ENCODE measurements at places on chromosomes 2 and 18.

GRCh38 chr2:29113891-29114321 is 1.3 kb upstream of the CLIP4 start:
- peak; percentile 70 for DNase-seq

DNA sequence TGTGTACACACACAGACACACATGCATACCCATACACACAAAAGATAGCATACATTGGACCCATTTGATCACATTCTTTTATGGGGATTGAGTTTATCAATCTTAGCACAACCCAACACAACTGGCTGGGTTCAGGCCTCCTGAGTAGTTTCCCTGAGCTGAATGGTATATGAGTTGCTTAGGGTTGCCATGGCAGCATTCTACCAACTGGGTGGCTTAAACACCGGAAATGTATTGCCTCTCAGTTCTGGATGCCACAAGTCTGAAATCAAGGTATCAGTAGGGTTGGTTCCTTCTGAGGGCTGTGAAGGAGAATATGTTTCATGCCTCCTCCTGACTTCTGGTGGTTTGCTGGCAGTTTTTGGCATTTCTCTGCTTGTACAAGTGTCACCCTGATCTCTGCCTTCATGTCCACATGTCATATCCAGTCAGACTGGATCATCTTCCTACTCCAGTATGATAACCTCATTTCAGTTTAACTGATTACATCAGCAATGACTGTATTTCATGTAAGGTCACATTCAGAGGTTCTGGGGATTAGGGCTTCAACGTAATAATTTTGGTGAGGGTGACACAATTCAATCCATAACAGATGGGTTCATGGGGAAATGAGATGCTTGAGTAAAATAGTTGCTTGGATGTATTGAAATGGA is 212.7 kb downstream of the KCNE4 start:
- no peak for DNase-seq

DNA sequence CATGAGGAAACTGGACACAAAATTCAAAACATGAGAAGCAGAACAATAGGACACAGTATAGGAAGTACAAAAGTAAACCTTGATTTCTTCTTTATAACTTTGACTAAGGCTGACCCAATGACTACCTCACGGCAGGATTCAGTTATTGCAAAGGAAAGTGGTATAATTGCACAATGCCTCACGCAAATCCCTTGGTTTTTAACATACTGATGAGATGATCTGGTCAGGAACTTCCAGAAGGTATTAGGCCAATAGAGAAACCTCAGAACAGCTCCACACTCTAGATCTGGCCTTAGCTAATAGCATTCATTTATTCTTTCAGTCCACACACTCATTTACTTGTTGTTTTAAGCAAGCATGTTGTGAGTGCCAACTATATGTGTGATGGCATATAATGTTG is 1526.9 kb upstream of the ACVR2A start:
- peak; percentile 90 for DNase-seq

GRCh38 chr2:939936-940601 is 10.6 kb upstream of the SNTG2 start:
- DNase-seq = peak; percentile 83

- no peak for DNase-seq
Observed at GRCh38 chr2:236993-237539, 26.8 kb downstream of the SH3YL1 start.

DNA sequence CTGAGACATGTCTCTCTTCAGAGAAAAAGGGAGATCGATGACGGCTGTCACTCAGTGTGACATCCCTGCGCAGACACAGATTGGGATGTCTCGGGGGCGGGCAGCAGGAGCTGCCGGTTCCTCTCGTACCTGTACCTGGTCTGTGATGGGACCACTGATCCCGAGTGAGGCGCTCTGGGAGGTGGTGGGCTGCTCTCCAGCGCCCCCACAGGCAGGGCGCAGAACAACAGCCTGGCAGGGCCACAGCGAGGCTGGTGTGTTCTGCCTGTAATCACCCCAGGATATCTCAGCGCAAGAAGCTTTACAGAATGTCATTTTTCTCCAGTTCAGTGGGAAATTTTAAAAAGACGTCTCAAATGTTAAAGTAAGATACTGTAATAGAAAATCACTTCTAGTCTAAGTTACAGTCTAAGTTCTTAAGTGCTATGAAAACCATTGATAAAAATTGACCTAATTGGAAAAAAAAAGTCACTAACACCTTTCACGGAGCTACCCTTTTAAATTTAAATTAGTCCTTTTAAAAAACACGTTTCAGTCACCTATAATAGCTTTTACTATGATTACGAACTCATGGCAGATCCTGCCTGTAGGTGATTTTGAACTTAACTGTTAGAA is 189.8 kb downstream of the SNTG2 start:
- no peak for DNase-seq

DNA sequence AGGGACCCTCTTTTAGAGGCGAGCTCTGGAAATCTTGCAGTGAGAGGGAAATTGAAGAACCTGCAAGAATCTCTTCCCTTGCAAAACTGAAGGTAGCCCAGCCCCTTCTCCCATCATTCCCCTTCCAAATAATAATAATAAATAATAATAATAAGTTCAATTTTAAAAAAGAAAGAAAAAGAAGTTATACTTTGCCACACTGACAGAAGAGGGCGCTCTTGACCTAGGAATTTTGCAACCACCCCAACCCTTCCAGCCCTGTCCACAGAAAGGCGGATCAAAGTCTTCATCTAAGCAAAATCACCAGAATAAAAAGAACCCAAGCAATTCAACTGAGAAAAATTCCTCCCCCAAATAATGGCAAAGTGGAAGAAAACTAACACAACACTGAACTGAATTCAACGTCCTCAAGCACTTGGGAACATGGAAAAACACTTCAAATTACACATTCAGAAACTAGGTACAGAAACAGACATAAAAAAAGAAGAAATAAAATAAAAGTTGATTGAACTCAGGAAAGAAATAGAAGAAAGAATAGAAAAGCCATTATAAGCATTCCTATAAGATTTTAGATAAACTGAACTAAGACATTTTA is 98.9 kb upstream of the GLS start:
- DNase-seq = peak; percentile 76

DNA sequence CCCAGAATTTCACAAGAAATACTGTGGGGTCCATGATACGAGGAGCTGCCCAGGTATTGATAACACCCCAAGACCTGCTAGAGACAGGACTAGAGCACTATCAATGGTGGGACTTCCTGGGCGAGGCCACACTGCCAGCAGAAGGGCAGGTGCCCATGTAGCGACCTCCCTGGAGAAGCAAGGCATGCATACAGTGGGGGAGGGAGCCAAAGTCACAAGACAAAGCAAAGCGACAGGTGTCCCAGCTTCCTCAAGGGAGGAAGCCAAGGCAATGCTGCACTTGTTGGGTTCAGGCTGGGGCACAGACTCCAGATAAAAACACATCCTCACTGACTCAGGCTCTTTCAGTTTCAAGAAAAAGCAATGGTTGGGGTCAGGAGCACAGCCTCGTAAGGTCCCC is 7.5 kb downstream of the CD207 start:
- no peak for DNase-seq

DNA sequence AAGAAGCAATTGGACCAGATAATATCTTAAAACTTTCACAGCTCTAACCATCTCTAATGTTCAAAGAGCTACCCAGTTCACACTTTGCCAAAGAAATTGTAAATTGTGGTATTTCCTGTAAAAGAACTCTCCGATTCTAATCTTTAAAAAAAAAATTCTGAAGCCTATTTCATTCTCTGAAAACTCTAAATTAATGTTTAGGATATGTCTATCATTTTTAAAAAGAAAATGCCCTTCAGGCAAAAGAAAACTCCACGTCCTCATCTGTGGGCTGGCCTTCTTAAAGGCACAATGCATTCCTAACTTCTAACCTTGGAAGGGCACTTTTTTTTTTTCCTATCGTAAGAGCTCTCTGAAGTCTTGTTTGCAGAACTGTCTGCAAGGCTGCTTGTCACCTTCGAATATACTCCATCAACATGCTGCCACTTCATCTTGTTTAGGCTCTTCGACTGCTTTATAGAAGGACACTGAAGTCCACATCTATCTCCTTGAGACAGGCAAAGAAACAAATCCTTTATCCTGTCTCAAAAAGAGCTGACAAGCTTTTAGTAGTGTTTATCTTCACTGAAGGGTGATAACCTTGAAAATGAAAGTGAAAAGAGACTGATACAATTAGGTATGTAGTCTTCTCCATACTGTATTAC is 124.3 kb upstream of the SLC39A10 start:
- DNase-seq = no peak

- peak; percentile 14 for DNase-seq
Observed at GRCh38 chr18:56661360-56662062, 10.4 kb downstream of the WDR7 start.

GRCh38 chr2:167134381-167135072 is 246.2 kb downstream of the XIRP2 start:
- peak; percentile 91 for DNase-seq

- DNase-seq = peak; percentile 39
Observed at GRCh38 chr2:44753552-44754285, 187.8 kb upstream of the SIX3 start.

DNA sequence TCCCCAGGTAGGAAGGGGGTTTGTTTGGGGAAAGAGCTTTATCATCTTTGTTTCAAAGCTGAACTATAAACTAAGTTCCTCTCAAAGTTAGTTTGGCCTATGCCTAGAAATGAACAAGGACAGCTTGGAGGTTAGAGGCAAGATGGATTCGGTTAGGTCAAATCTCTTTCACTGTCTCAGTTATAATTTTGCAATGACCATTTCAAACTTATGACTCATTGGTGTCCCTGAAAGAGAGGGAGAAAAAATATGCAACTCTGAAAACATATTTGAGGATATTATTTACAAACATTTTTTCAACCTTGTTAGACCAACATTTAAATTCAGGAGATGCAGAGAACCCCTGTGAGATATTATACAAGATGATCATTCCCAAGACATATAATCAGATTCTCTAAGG is 95.7 kb downstream of the EFEMP1 start:
- DNase-seq = no peak

GRCh38 chr2:1811258-1811970 is 67.1 kb upstream of the PXDN start:
- no peak for DNase-seq
